Anterior cingulate cortex (tissue), 58 donors: ENCODE measurements at places on chromosomes 2 and 18.

DNA sequence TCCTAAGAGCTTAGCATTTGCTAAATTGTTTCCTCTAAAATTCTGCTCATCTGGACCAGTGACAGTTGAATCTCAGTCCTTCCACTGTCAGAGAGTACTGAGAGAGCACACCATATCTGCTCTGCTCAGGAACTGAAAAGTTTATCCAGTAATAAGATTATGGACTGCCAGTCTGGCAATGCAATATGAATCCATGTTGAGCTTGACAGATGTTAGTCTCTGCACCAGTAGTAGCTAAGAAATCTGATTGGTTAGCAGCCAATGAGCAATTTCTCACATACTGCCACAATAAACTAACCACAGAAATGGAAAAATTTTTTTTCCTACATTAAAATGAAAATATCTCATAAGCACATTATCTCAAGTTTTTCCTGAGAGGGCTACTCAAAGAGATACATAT, 2.3 kb downstream of the PRKD3 start:
- no peak for DNase-seq

DNA sequence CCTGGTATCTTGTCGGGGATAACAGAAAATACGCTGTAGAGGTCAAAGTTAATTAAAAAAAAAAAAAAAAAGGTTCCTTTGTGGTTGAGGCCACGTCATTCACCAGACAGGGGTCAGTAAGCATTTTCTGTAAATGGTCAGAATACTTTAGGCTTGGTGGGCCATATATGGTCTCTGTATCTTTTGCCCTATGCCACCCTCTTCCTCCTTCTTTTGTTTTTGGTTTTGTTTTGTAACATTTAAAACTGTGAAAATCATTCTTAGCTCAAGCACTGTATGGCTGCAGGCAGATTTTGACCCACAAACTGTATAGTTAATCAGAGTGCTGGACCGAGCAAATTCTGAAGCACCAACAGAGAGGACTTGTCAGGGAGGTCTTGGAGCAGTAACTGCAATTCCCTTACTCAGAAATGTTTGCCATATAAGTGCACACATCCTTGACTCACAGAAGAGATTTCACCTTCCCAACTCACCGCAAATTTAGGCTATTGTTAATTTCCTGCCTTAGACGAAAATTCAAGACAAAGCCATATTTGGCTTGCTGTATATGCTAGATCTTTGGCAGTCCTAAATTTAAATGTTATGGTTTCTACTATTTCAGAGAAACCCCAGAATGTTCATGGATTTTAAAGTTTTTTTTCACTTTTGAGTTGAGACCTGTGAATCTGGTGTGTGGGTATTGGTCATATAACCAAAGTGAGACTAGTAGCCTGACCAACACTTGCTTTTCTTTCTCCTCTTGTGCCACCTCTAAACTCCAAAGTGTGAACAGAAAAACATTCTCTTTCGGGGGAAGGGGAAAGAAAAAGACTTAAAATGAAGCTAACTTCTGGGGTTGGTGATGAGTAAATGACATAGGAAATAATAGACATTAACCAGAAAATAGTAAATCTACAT, 65.4 kb downstream of the DOCK10 start:
- no peak for DNase-seq

DNA sequence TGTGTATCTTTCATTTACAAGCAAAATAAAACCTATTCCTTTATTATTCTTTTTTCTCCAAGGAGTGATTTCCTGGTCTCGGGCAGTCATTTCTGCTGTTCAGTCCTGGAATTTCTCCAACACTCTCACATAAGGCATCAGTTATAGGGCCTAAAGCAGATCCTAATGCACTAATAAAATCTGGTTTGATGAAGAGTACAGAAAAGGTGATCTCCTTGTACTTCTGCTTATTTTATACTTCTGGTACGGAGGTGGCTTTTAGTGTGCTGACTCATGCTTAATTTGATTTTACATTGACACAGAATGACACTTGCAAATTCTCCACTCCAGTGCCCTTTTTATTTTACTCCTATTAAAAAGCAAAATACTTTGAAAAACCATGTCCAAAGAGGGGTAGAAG, 157.4 kb downstream of the DOK6 start:
- no peak for DNase-seq

- DNase-seq, result no peak
Measured at GRCh38 chr2:239268549-239268948, 132.3 kb downstream of the HDAC4 start.

DNA sequence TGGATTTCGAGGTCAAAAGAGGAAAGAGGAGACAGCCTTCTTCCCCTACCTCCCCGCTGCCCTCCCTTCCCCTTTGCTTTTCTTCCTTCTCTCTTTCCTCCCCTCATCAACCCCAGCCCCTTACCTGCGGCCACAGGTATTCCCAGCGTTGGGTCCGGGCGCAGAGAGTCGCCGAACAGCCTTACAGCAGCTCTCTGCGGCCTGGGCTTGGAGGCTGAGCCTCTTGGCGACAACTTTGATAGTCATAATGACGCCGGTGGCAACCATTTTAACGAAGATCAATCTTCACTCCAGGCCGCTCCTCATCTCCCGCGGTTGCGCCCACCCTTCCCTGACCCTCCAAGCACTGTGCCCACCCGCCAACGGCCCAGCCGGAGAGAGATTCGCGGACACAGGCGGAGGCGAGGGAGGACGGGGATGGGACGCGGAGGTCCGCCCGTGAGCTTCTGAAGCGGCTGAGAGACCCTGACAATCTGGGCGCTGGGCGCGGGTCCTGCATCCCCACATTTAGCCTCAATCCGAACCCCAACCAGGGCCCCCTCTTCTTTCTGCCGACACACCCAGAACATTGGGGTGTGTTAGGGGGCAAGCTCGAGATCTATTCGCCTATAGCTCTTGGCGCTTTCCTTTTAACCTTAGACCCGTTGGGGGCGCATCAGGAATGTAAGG, 1.5 kb upstream of the EVX2 start:
- DNase-seq, result no peak

GRCh38 chr2:138414014-138414413, 87.6 kb upstream of the SPOPL start:
- no peak for DNase-seq
